ENCODE measurements at places on chromosomes 3 and 15.

- no peak for DNase-seq
Measured at GRCh38 chr3:46690798-46691197, 2.7 kb downstream of the ALS2CL start.

DNA sequence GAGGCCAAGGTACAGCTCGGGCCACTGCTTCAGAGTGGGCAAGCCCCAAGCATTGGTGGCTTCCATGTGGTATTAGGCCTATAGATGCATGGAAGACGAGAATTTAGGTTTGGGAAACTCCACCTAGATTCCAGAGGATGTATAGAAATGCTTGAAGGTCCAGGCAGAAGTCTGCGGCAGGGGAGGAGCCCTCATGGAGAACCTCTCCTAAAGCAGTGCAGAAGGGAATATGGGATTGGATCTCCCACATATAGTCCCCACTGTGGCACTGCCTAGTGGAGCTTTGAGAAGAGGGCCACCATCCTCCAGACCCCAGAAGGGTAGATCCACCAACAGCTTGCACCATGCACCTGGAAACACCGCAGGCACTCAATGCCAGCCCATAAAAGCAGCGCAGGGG, 48.1 kb upstream of the XXYLT1 start:
- DNase-seq: no peak

GRCh38 chr3:101454629-101455028, 58.4 kb downstream of the SENP7 start:
- DNase-seq: no peak

DNA sequence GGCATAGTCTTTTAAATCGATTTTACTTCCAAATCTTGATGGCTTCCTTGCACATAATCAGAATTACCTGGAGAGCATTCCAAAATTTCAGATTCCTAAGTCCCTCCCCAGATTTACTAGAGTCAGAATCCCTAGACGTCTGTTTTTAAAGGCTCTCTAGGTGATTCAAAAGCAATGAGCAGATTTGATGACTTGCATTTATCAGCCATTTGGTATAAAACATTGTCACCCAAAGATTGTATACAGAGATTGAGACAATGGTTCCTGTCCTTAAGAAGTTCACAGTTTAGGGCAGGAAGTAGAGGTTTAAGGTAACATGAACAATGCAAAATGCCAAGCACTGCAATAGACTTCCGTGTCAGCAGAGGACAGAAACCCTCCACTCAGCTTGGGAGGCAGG, 2.6 kb upstream of the PYGO1 start:
- DNase-seq: no peak

- no peak for DNase-seq
Measured at GRCh38 chr15:96360581-96361308, 30.2 kb downstream of the NR2F2 start.

- no peak for DNase-seq
Measured at GRCh38 chr3:126098391-126098858, 14.5 kb upstream of the SLC41A3 start.

- DNase-seq: no peak
Measured at GRCh38 chr3:107847791-107848190, 243.0 kb downstream of the CD47 start.

DNA sequence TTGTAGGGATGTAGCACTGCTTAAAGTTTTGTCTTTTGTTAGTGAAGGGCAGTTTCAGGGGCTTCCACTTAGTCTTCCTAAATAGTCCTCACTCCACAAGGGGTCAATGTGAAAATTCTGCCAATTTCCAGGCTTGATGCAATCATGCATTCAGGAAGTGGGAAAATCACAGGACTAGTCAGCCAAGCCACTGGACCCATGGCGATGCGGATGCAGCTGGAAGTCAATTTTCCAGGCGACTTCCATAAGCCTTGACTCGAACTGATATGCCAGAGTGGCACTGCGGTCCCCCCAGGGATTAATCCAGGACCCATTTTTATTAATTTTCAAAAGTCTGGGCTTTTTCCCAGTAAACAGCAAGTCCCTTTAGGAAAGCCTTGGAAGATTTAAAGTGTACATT, 26.1 kb downstream of the GBE1 start:
- no peak for DNase-seq

DNA sequence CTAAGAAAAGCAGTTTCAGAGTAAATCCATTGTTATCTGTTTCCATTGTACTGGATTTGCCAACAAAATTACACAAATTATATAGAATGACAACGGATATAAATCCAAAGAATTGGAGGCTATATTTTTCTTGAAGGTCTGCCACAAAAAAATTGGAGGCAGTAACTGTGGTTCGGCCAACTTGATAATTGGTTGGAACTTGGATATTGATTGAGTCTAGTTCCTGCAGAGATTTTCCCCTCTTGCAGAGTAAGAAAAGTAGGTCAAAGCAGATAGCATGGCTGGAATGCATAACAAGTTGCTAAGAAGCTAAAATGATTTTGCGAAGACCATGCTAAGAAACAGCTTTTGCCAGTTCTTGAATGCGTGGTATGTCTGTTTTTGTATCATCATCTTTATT, 269.6 kb upstream of the CFAP20DC start:
- DNase-seq: no peak

GRCh38 chr3:66259566-66260255, 38.9 kb downstream of the SLC25A26 start:
- no peak for DNase-seq

DNA sequence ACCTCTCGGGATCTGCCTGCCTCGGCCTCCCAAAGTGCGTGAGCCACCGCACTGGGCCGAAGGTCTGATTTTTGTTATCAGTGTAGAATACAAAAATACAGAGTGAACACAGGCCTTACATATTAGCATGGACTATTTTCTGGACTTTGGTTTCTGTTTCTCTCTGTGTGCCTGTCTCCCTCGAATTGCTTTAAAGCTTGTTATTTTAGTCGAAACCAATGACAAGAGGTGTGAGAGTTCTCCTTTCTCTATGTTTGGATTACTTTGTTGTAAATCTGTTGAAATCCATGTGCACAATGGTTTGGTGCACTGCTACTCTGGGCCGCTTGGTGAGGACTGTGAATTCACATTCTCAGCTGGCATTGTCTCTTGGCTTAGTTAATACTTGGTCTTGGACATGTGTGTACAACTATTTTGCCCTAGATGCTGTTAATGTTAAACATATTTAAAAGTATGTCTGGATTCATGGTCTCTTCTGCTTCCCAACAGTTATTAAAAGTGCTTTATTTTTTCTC, 23.9 kb downstream of the MED12L start:
- no peak for DNase-seq

GRCh38 chr3:425079-425478, 228.5 kb downstream of the CHL1 start:
- no peak for DNase-seq

DNA sequence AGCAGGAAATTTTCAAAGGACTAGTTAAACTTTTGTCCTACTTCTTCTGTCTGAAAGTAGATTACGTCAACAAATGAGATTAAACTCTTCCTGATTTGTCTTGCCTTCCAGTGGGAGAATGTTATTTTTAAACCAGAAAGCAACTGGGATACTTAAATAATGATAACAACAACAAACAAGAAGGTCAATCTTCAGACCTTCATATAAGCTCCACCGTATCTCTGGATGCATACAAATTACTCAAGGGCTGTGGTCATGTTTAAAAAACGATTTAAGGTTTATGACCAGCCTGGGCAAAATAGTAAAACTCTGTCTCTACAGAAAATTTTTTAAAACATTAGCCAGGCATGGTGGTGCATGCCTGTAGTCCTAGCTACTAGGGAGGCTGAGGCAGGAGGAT, 145.3 kb upstream of the NPHP3 start:
- DNase-seq: no peak

- DNase-seq: no peak
Measured at GRCh38 chr3:195549931-195550519, 6.9 kb upstream of the PPP1R2 start.

DNA sequence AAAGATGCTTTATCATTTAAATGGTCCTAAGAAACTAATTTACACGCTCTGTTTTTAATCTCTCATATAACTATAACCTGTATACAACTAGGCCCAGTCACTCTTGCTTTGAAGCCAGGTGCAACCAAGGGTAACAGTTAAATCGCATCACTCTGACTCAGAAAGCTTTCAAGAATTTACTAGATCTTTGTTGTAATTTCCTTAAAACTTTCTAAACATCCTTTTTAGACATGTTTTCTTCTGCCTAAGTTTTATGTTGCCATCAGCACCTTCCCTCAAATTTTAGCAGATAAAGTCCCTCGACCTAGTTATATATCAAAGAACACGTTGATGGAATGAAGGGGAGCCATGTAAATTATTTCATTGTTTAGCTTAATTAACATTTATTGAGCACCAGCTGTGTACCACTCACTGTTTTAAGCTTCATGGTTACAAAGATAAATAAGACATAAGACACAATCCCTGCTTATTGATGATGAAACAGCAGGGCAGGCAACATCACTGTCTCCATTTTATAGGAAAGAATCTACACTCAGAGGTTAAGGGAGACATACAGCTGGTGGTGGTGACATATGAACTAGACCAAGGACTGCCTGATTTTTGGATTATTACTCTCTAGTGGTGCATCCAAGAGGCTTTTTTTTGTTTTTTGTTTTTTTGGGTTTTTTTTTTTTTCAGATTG, 101.0 kb downstream of the CD200R1L start:
- no peak for DNase-seq

- no peak for DNase-seq
Measured at GRCh38 chr15:67082007-67082536, 16.7 kb downstream of the SMAD3 start.

DNA sequence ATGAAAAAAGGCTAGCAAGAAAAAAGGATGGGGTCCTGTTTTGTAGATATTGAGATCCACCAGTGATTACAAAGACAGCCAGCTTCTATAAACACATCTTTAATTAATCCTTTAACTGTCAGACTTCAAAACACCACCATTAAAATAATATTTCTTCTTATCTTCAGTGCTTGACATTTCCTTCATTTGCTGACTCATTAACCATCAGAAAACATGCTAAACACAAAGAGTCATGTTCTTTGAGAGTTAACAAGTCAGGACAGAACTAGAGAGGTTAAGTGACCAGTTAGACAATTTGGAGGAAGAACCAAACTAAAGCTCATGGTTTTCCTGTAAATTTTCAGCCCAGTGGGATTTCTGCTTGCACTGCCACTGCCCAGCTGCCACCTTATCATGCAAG, 111.4 kb downstream of the MEIS2 start:
- no peak for DNase-seq

DNA sequence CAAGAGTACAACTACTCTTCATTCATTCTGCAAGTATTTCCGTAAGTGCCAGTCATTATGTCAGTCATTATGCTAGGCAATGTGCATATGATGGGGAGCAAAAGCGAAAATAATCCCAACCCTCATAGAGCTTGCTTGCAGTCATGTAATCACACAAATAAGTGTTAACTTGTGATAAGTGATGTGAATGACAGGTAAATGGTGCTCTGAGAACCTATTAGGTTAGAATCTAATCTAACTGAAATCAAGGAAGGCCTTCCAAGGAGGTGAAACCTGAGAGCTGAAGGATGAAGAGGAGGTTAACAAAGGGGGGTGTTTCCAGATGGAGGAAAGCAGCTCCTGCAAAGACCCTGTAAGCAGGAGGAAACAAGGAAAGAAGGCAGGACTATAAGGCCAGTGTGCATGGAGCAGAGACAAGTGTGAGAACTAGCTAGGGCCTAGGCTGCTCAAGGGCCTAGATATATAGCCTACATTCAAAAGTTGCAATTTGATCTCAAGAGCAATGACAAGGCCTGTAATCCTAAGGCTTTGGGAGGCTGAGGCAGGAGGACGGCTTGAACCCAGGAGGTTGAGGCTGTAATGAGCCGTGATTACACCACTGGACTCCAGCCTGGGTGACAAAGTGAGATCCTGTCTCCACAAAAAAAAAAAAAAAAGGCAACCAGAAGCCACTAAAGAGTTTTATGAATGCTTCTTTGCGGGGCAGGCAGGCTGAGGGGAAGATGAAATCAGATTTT, 5.3 kb downstream of the PTPN9 start:
- no peak for DNase-seq

DNA sequence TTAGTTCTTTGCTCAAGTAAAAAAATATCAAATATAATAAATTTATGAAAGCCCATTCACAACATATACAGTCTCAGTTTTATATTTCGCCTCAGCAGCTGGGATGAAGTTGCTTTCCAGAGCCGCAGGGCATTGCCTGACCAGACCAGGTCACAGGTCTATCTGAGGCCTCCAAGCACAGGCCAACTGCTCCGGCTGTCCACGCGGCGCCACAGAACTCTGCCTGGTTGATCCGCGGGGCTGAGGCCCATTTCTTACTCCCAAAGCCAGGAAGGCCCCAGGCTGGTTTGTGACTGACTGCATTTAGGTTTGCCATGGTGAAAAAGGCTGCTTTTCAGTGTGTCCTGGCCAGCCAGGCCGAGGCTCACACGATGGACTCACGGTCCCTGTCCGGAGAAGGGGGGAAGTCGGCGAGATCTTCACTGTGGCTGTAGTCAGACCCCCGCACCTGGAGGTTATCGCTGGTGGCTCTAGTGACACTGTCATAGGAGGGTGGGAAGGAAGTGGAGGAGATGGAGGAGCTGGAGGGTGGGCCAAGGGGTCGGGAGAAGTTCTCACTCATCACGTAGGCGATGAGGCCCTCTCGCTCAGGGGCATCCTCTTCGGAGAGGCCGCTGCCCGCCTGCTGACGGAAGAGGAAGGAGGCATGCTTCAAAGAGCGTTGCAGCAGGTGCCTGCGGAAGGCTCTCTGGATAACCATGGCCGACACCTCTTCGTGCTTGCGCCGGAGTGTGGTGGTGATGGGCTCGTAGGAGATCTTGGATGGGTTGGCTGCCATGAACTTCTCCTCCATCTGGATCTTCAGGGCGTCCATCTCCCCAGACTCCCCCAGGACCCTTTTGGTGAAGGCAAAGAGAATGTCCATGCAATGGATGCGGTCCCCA, 54.1 kb downstream of the EXOG start:
- no peak for DNase-seq

- DNase-seq: no peak
Measured at GRCh38 chr3:81516042-81516441, 245.4 kb downstream of the GBE1 start.

DNA sequence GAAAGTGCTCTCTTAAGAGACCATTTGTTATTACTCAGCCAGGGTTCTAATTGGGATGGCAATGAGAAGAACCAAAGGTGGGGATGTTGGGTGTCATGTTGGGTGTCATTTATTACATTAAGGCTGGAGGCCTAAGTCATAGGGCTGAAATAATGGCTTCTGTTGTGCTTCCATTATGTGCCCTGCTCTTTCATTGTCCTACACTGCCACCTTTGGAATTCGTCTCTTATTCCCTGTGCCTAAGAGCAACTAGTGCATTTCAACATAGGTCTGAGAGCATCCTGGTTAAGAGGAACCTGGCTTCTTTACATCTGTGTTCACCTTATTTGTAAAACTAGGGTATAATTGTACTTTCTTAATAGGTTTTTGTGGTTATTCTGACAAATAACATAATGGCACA, 32.2 kb downstream of the RIOX2 start:
- DNase-seq: no peak

- no peak for DNase-seq
Measured at GRCh38 chr3:169420429-169420828, 243.1 kb downstream of the MECOM start.

DNA sequence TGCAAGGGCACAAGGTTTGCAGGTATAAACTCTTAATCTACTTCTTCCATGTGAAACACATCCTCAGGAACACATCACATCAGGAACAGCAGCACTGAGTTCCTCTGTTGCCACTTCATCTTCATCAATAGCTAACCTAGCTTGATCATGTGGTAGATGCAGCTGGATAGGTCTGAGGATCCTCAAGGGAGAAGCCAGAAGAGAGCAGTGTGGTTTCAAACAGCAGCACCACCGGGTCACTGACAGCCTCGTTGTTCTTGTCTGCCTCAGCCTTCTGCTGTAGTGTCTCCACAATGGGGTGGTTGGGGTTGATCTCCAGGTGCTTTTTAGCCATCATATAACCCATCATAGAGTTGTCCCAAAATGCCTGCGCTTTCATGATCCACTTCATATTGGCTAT, 58.8 kb downstream of the ADAM10 start:
- no peak for DNase-seq

- DNase-seq: no peak
Measured at GRCh38 chr3:108357042-108357441, 60.7 kb downstream of the HHLA2 start.

Measured in AG04449 (cell line).